ENCODE measurements at places on chromosomes 7 and 10.

GRCh38 chr7:1850976-1851571 is 181.0 kb downstream of the ELFN1 start:
- DNase-seq: no peak

DNA sequence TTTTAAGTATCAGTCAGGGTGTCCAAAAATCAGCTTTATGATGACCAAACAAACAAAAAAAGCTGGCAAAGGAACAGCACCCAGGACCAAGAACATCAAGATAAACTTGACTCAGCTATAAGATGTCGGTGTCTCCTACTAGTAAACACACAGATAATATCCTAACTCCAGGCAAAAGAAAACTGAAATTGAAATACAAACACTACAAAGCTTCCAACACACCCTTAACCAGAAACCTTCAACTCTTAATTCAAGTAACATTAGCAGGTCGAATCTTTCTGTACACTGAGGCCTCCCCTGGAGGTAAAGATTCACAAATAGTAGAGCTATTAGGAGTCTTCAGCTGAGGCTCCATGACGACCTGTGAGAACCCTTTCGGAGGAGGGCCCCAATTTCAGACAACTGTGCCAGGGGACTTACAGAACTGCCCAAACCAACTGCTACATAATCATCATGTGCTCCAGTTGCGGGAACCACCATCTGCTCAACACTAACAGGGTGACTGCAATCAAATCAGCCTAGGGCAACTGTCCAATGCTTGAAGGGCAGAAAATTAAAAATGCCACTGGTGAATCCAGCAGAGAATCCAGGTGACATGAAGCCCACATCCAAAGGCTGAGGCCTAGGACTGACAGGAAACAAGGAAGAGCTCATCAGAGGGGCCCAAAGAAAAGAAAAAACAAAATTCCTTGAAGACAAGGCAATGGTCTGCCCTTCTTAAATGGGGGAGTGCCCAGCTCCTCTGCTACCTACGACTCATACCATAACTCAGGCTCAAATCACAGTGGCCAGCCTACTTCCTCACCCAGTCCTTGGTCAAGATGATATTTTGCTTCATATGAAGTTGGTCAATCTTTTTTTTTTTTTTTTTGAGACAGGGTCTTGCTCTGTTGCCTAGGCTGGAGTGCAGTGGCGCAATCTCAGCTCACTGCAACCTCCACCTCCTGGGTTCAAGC is 20.0 kb downstream of the XPNPEP1 start:
- DNase-seq: no peak

- no peak for DNase-seq
These were observed 108.5 kb downstream of the SND1 start for GRCh38 chr7:127760436-127761031.

DNA sequence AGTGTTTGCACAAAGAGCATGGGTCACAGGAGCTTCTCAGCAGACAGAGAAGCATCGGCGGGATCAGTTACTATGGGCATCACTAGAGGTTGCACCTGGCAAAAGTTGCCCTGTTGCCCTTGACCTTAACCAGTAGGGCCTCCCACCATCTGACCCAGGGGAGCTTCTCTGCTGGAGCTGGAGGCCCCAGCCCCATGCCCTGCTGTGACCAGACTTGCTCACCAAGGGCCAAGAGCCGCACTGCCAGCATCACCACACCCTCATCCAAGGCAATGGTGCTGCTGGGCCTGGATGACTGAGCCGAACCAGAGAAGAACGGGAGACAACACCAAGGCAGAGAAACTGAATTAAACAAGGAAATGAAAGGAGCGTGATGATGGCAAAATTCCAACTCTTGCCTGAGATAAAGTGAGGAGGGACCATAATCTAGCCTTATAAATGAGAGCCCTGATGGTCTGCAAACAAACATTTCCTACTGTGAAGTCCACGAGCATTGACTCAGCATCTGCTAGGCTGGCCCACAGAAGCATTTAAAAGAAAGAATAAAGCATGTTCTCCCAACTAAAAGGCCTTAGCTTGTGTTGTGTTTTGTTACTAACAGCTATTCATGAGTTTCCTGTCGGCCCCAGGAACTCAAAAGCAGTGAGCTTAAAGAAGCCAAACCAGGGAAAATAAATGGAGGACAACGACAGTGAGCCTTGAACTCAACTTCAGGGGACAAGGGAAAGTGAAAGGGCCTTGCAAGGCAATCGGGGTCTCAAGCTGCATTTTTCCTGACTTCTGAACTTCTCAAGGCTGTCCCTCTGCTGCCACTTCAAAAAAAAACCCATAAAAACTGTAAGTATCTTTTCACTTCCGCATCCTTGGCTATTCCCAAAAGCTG is 60.4 kb downstream of the AFAP1L2 start:
- DNase-seq: no peak

DNA sequence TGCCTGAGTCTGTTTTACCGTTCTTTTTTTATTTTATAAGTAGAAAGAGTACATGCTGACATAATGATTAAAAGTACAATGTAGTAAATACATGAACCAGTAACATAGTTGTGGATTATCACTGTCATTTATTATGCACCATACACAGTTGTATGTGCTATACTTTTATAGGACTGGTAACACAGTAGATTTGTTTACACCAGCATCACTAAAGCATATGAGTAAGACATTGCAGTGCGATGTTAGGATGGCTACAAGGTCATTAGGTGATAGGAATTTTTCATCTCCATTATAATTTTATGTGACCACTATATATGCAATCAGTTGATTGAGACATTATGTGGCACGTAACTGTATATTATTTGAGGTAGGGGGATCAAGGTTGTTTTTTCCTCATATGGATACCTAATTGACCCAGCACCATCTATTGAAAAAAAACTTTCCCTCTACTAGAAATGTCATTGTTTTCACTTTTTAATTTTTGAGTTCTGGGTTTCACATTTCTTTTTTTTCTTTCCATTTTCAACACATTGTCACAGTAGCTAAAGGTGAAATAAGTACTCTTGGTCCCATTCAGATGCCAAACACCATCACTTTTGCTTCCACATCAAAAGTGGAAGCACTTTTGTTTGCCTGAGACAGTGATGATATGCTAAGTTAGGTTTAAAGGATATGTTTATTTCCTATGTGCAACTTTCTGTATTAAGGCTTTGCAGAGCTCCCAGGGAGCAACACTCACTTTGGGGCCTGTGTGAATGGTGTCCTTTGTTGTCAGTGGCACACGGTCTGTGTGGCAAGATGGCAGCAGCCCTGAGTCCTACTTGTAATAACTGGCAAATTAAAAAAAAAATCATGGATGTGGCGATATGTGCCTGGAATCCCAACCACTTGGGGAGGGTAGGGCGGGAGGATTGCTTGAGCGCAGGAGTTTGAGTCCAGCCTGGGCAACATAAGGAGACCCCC is 17.1 kb downstream of the UBE2D1 start:
- no peak for DNase-seq

- DNase-seq: no peak
These were observed 103.7 kb upstream of the AOAH start for GRCh38 chr7:36827726-36828703.

DNA sequence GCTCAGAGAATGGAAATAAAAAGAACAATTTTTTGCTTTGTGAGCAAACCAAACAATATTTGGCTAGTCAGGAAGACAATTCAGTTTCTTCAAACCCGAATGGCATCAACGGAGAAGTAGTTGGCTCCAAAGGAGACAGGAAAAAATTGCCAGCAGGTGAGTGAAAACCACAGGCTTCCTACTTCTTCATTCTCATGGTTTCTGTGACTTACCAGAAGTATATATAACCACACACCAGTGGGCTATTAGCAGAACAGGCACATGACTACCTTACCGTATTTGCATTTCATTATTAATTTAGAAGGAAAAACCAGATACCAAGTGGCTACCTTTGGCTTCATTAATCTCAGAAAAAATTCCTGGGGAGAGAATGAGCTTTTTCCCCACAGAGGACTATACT is 8.8 kb downstream of the TDRD1 start:
- DNase-seq: no peak

GRCh38 chr10:3623746-3624145 is 161.3 kb downstream of the KLF6 start:
- peak; percentile 28 for DNase-seq

DNA sequence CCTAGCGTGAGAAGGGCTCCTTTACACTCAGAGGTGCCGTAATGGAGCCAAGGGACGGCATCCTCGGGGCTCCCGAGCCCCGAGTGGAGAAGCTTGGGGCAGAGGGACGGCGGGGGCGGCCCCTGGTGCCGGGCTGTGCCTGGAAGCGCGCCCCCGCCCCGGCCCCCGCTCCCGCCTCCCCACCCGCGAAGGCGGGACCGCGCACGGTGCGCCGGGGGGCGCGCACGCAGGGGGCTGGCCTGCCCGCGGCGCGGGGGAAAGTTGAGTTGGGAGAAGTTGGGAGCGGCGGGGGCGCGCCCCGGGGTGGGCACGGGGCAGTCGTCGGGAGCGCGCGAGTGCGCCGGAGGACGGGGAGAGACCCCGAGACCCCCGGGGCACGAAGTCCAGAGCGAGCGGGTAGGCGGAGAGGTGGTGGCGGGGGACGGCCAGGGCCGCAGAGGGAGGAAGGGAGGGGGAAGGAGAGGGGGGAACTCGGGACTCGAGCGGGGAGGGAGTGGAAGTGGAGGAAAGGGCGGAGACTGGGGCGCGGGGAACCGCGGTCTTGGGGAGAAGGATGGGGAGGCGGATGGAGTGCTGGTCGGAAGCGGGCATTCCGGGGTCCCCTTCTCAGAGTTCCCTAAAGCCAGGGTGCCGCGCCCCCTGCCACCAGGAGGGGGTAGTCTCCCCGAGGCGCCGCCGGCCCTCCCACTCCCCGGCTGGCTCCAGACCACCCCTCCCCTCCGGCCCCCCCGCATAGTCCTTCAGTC is at the start of gene SLC4A2:
SLC4A2 (plus strand) TSS at position 223 of the 746 bp plus-strand sequence. CDS start 2,399 bp downstream, outside the sequence.
- DNase-seq: no peak

GRCh38 chr7:47498229-47499056 is 83.5 kb downstream of the TNS3 start:
- DNase-seq: no peak

GRCh38 chr7:84735677-84736076 is 451.2 kb downstream of the SEMA3D start:
- no peak for DNase-seq

GRCh38 chr7:53518319-53518718 is 482.9 kb downstream of the POM121L12 start:
- DNase-seq: no peak

DNA sequence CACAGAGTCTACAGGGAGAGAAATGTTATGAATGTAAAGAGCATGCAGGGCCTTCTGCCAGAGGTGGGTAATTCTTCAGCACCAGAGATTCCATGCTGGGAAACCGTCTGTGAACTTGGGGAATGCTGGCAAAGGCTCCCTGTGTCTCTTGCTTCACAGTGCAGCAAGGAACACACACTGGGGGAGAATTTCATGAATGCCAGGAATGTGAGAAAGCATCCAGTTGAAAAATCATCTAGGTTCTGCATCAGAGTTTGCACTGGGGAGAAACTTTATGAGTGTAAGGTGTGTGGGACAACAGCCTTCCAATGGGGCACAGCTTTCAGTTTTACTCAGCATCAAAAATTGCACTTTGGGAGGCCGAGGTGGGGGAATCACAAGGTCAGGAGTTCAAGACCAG is 224.3 kb upstream of the IGFBP3 start:
- DNase-seq: peak; percentile 97

DNA sequence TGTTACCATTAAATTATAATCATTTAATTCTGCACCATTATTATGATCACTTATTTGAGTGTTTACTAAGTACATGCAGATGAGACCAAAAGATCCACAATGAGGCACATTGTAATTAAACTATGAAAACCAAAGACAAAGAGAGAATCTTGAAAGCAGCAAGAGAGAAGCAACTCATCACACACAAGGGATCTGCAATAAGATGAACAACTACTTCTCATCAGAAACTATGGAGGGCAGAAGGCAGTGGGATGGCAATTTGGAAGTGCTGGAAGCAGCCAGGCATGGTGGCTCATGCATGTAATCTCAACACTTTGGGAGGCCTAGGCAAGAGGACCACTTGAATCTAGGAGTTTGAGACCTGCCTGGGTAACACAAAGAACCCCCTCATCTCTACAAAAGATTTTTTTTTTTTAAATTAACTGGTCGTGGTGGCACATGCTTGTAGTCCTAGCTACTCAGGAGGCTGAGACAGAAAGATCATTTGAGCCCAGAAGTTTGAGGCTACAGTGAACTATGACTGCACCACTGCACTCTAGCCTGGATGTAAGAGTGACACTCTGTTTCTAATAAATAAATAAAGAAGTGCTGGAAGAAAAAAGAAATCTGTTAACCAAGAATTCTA is 47.7 kb downstream of the CDK6 start:
- DNase-seq: no peak

DNA sequence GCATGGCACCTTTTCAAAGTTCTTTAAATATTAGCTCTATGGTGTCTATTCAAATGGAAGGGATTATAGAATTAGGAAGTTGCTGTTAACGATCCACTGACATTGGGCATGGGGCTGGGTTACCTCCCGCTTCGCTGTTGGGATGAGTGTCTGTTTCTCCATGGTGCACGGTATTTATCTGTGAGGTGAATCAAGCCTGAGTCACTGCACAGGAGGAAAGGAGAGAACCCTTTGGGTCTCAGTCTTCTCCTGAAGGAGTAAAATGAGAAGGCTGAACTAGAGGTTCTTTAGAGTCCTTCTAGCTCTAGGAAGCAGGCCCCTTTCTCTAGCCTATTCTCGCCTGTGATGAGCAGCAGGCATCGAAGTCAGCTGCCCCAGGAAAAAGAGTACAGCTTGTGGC is 7.3 kb downstream of the JCAD start:
- DNase-seq: no peak

- DNase-seq: no peak
These were observed 297.7 kb upstream of the LRGUK start for GRCh38 chr7:133829336-133829897.

DNA sequence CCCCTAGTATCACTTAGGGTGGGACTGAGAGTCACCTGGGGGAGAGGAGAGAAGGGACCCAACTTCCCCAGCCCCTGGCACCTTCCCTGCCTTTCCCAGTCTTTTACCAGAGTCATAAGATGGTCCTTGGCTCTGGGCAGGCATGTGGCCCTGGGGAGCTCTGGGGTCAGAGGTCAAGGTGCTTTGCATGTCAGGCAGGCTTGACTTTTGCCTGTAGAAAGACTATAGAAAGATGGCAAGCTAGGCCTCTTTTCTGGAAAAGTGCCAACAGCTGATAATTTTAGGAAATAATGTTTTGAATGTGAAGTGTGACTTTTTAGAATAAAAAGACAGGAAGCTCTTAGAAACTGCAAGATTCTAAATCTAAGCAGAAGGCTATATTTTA is 67.5 kb downstream of the MKI67 start:
- DNase-seq: no peak

DNA sequence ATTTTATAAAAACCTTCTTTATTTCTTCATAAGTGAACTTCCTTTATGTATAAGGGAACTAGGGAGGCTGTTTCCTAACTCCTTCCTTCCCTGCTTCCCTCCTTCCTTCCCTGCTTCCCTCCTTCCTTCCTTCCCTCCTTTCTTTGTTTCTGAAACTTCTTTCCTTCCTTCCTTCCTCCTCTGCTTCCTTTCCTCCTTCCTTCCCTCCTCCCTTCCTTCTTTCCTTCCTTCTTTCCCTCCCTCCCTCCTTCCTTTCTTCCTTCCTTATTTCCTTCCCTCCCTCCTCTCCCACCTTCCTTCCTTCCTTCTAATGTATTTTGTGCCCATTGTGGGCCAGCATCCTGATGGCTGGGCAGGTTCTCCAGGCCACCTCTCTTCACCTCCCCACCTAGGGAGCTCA is 26.8 kb upstream of the UCN3 start:
- DNase-seq: no peak
